Hematopoietic multipotent progenitor cell treated with erythropoietin and hydrocortisone succinate and interleukin-3 and kit ligand, for 17 days (in vitro differentiated cells): ENCODE measurements at places on chromosomes 13 and 19.

GRCh38 chr19:29259153-29259552, 46.2 kb upstream of the UQCRFS1 start:
- DNase-seq, result no peak

DNA sequence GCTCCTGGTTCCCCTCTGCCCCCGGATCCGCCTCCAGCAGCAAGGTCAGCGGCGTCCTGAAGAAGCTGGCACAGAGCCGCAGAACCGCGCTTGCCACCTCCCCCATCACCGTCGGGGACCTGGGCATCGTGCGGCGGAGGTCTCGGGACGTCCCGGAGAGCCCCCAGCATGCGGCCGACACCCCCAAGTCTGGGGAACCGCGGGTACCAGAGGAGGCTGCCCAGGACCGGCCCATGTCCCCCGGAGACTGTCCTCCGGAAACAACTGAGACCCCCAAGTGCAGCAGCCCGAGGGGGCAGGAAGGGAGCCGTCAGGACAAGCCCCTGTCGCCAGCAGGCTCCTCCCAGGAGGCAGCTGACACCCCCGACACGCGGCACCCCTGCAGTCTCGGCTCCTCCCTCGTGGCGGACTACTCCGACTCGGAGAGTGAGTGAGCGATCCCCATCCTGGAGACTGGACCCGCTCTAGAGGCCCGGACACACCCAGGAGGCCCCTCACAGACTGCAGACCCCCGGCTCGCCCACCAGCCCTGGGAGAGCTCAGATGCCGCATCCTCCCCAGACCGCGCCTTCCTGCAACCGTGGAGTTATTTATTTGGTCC, 1.6 kb upstream of the MRI1 start:
- no peak for DNase-seq

- no peak for DNase-seq
These were observed 40.6 kb downstream of the UQCRFS1 start for GRCh38 chr19:29172302-29172701.

DNA sequence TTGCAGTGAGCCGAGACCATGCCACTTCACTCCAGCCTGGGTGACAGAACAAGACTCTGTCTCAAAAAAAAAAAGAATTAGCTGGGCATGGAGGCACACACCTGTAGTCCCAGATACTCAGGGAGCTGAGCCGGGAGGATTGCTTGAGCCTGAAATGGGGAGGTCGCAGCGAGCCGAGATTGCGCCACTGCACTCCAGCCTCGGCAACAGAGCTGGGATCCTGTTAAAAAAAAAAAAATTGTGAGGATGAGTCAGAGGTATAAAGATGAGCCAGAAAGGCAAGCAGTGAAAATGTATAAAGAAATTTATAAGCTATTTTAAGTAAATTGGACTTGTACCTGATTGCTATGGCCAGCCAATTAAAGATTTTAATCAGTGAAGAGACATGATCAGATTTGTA, 21.1 kb downstream of the KBTBD6 start:
- no peak for DNase-seq

DNA sequence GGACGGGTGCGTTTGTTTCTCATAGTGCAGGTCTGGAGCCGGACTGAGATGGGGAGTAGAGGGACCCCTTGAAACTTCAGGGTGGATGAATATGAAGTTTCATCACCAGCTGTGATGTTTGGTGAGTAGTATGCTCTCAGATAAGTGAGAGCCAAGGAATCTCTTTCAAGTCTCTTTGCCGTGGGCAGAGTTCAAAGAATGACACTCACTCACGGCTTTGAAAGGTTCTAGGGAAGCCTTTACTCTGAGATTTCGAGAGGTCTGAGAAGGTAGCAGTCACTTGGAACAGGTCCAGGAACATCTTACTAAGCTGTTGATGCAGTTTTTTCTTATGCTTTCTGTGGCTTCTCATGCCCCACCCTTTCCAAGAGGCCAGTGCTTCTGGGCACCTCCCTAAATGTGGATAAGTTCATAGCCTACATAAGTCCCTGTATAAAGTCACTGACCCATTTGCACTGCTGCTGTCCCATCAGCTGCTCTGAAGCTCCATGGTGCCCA, at the start of gene IGFL2:
Gene IGFL2 (plus strand): TSS at position 448 of the 498 bp plus-strand sequence. CDS start 41 bp downstream, at position 489.
- DNase-seq, result no peak

GRCh38 chr13:40812724-40813445, 23.5 kb downstream of the SLC25A15 start:
- no peak for DNase-seq

DNA sequence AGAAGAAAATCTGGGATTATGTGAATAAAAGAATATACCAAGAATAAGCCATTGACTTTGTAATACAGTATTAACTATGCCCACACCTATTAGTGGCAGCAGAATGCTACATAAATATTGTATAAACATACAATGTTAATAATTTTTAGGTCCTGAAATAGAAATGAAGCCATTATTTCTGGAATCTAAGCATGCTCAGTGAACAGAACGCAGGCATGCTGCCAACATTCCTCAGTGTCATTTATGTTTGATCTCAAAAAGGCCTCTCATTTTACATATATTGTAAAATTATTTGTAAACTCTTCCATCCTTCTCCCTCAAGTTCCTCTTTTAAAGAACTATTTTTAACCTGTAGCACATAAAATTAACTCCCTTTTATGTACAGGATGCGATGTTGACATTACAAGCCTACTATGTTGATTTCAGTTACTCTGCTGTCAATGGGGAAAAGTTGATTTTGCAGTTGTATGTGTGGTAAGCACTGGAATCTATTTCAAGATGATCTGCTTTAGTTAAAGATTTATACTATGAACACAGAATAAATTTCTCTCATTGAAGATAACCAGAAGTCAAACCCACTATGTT, 118.8 kb downstream of the VWA8 start:
- no peak for DNase-seq

DNA sequence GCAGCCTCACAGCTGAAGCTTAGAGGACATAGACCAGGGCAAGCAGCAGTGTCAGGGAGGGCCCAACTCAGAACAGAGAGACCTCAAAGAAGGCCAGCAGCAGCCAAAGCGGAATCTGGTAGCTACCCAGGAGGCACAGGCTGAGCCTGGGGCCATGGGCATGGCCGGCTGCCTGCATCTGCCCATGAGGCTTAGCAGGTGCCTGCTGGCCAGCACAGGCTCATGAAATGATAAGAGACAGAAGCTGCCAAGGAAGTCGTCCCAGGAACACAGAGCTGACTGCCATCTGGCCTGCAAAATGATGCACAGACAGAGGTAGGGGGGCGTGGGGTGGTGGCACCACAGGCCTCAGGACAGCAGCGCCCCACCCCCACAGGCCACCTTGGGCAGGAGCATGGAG, 29.2 kb downstream of the TUBA3C start:
- DNase-seq, result no peak

- no peak for DNase-seq
These were observed 541.6 kb downstream of the SUCLA2 start for GRCh38 chr13:47459512-47459911.

GRCh38 chr13:51999510-51999911, 11.7 kb downstream of the ATP7B start:
- DNase-seq, result no peak

- no peak for DNase-seq
These were observed 13.3 kb downstream of the FAM216B start for GRCh38 chr13:42794577-42795275.

DNA sequence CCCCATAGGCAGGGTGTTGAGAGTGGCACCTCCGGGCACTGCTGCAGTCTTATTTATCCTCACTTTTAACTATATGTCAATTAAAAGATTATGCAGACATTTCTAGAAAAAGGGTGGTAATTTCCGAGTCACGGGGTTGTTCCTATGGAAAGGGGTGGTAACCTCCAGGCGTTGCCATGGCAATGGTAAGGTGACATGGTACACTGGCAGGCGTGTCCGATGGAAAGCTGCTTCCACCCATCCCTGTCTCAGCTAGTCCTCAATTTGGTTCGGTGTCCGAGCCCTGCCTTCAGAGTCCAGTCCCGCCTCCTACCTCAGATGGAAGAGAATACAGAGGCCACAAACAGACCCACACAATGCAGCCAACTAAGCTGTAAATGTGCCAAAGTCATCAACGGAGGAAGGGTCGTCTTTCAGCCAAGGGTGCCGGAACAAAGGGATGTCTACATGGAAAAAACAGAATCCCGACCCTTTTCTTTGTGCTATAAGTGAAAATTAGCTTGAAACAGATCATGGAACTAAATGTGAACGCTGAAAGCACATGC, 72.6 kb upstream of the C13orf46 start:
- DNase-seq, result no peak

GRCh38 chr19:48239582-48240141, 16.1 kb downstream of the CARD8 start:
- DNase-seq, result no peak

GRCh38 chr19:39426170-39426569, 9.6 kb downstream of the RPS16 start:
- no peak for DNase-seq

GRCh38 chr13:32261567-32261966, 53.6 kb downstream of the ZAR1L start:
- peak; percentile 7 for DNase-seq

DNA sequence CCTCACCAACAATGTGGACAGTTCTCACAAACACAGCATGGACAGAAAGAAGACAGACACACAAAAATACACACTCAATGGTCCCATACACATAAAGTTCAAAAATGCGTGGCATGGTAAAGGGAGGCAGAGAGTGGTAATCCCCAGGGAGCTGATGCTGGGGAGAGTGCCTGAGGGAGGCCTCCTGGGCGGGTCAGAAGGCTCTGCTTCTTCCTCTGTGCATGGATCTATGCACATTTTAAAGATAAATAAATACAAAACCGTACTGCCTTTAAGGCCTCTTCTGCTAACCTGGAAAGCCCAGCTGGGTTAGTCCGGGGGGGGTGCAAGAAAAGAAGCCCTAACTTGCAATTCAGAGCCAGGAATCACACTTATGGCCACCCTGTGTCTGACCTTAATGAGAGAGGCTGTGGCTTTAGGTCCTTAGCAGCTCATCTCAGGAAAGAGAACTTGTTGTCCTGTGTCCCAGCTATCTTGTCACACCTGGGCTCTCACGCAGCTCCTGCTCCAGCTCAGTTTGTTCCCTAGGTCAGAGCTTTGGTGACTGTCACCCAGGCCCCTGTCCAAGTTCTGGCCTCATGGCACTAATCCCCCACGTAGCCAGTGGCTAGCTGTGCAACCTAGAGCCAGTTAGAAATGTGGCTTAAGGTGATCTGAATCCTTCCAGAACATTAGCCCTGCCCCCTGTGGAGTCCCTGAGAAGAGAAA, 28.5 kb downstream of the POP4 start:
- no peak for DNase-seq

GRCh38 chr13:28320884-28321574, 173.9 kb downstream of the FLT1 start:
- DNase-seq, result no peak

- no peak for DNase-seq
These were observed 92.0 kb downstream of the KCTD15 start for GRCh38 chr19:33888665-33889064.

DNA sequence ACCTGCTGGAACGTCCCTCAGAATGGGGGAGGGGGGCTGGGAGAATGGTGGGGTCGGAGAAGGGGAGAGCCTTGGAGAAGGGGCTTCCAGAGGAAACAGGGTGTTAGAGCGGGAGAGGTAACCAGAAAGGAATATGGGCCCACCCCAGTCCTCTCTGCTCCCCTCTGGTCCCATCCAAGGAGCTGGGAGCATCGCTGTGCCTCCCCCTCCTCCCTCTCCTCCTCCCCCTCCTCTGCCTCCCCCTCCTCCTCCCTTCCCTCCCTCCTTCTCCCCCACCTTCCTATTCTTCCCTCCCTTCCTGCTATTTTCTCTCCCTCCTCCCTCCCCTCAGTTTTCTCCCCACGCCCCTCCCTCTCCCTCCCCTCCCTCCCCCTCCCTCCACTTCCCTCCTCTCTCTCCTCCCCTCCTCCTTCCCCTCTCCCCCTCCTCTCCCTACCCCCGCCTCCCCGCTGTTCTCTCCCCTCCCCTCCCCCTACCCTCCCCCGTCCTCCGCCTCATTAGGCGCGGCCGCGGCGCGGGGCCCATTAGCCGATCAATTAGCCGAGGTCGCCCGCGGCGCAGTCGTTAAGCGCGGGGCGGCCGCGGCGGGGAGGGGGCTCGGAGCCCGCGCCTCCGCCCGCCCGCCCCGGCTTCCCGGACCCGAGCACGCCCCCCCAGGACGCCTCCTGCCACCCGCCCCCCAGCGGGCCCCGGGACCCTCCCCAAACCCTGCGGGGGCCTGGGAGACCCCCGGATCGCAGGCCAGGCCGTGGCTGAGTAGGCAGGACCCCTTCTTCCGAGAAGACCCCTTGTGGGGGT, 15.4 kb downstream of the TLE5 start:
- DNase-seq, result peak; percentile 33
